ENCODE measurements at places on chromosomes 16 and 17.

- DNase-seq, result no peak
Observed at GRCh38 chr17:29835435-29836351, 94.3 kb downstream of the SSH2 start.

DNA sequence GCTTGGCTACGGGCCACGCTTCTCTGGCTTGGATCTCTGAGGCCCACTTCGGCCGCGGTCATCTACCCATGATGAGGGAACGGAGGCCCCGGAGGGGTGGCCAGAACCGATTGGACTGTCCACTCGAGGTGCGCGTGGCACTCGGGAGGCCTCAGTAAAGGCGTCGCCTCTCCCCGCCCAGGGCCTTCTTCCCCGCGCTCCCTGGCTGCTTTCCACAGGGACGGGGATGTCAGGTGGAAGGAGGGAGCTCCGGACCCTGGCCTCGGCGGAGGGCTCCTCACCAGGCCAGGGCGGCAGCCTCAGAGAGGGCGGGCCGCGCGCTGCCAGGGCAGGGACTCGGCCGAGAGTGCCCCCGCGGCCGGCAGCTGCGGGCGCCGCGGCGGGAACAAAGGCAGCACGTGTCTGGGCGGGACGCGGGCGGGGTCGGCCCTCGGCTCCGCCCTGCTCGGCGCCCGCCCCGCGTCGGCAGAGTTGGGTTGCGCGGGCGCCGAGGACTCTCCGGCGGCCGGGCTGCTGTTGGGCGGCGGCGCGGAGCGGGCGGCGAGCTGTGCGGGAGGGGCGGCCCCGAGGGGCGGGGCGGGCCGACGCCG is 587 bp upstream of the CDK5R1 start:
- DNase-seq, result peak; percentile 83

DNA sequence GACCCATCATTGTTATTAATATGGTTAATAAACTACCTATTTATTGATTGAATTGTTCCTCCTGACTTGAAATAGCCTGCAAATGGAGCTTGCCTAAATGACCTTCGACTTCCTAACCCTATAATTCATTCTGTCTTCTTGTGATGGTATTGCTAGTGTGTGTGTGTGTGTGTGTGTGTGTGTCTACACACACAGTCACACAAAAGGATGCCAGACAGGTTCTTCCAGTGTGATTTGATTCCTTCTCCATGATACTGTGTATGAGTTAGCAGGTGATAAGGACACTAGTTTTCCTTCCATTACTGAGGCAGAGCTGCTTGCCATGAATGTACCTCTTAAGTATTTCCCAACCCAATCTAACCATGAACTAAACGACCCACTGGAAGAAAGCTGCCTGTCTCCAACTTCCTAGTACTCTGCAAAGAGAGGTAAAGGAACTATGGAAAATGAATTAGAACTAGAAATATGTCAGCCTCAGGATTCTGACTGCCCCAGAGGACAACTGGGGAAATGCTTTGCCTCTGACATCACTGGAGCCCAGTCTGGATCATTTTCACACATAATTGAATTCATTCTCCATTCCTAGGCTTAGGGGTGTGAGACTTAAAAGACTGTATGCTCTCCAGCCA is 3.5 kb upstream of the CDC6 start:
- no peak for DNase-seq

DNA sequence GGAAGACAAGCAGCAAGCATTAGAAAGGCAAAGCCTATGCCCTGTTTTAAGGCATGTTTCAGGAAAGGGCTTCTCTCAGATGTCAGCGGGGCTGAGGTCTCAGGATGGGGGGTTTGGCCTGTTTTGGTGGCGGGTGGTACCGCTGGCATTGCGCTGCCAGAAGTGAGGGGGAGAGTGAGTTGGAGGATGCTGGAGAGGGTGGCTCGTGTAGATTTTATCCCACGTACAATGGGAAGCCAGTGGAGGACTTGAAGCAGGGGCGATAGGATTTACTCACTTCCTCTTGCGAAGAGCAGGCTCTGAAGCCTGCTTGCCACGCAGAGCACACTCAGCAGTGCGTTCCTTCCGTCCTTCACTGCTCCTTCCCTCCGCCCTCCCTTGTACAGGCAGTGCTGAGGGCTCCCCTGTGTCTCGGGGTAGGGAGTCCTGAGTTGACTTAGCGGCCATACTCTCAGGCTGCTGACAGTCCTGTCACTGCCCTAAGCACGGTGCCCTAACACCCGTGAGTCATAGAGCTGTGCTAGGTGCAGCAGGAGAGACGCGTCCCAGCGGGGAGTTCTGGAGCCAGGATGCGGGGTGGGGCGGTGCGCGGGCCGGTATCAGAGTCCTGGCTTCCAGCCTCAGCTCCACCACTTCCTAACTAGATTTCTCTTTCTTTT is 113.1 kb downstream of the SNX29 start:
- no peak for DNase-seq

Data from right kidney (tissue), 9 donors.